ENCODE measurements at places on chromosomes 4 and X.

DNA sequence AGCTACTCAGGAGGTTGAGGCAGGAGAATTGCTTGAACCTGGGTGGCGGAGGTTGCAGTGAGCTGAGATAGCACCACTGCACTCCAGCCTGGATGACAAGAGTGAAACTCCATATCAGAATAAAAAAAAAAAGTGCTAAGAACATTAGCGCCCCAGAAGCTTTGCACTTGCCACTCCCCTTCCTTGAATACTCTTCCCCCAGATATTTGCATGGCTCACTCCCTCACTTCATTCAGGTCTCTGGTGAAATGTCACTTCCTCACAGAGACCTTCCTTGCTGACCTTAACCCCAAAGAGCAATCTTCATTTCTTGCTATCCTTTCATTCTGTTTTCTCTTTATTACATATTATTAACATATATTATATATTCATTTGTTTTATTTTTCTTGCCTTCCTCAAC is 11.3 kb downstream of the CACNA1F start:
- no peak for DNase-seq

DNA sequence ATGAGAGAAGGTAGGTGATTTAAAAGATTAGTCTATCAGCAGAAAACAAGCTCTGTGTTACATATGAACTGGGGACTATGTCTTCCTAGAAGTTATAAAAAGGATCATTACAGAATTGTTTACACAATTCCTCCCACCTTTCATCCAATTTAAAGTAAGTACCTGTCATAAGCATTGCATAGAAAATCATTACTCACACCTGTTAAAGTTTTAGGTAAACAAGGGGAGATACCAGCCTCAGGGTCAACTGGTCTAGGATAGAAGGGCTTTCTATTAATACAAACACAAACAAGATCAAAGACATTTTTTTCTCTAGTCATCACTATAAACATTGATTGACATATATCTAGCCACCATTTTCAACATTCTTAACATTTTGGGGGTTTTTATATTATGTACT is 333.9 kb downstream of the ARHGAP24 start:
- DNase-seq = no peak

DNA sequence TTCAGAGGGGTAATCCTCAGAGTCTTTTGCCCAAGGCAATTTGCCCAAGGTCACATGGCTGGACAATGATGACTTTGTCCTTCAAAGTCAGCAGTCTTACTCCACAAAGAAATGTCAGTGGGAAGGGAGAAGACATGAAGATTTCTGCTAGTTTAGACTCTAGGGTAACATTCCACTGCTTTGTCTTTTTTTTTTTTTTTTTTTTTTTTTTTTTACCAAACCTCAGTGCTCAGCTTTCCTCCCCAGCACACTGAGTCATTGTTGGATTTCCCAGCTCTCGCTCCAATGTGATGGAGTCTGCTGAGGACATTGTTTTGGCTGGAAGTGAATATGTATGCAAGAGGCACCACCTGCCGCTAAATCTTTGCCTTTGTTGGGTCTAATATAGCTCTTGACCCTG is 7.2 kb upstream of the C1QTNF7 start:
- DNase-seq = no peak

DNA sequence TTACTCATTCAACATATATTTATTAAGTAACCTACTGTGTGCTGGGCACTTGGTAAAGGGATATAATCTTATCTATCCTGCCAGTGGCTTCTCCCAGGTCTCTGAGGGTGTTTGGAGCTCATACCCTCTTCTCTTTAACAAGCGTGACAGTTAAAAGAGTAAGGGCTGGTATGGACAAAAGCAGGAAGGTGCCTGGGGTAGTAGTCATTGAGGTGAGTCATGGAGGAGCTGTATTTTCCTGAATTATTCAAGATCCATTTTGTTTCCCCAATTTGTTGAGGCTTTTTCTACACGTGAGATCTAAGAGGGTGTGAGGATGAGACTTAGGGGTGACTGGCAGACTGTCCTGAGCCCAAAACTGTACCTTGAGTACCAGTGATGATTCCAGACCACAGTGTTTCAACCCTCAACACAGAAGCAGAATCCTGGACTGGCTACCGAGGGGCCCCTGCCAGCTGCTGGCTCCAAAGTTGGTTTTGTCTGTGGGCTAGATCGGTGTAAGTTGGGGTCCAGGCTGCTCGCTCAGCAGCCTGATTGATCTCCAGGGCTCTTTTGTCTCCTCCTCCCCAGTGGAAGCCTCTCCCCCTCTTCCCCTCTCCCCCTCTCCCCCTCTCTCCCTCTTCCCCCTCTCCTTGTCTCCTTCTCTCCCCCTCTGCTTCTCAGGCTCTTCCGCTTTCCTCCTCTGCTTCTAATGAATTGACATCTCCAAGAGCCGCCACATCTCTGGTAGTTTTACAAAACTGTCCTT is at the start of gene DRP2:
Gene DRP2, plus strand, starts transcription at position 671 of the 748 bp plus-strand sequence. CDS start 11,862 bp downstream, outside the sequence.
- DNase-seq = peak; percentile 20

DNA sequence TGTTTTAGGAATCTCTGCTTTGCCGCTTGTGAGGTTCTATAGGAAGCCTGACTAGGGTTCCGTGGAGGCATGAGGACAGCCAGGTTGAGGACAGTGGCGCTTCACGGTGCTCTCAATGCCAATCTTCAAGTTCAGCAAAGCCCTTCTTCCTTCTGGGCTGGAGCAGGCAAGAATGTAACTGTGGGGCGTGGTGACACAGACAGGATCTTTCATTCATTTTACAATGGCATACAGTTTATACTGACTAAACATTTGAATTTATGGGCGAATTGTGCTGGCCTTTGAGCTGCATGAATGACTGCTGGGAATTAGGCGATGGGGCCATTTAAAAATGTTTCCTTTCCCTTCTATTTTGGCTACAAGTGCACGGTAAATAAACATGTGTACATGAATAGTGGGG is 2.9 kb upstream of the NHS start:
- DNase-seq = no peak

DNA sequence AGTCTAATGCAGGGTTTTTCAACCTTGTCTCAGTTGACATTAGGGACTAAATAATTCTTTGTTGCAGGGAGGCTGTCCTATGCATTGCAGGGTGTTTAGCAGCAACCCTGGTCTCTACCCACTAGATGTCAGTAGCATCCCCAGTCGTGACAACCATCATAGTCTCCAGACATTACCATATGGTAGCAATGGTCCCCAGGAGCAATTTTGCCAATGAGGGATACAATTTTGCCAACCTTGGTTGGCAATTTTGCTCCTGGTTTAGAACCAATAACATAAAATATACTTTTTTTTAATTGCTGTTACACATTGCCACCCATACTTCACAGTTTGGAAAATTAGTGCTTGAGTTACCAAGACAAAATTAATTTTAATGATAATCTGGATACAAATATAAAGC is 6.0 kb downstream of the EREG start:
- DNase-seq = peak; percentile 69

DNA sequence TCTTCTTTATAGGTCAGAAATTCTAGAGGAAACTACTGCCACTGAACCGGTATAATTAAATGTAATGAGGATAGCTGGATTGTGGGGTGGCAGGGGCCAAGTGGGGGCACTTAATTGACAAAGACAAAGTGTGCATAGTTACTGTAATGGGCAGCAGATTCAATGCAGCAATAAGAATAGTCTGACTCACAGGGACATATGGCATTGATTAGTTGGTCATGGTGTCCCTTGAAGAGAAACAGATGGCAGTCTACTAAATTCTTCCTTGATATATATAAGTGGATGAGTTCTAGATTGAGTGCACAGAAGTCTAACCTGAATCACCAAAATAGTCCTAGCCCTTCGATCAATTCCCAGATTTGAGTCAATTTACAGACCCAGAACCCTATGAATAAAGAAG is 31.6 kb downstream of the ETDC start:
- DNase-seq = no peak

GRCh38 chrX:24148121-24148520 is 1.4 kb upstream of the ZFX start:
- no peak for DNase-seq

- DNase-seq = no peak
Measured at GRCh38 chr4:35925806-35926205, 318.5 kb downstream of the ARAP2 start.

DNA sequence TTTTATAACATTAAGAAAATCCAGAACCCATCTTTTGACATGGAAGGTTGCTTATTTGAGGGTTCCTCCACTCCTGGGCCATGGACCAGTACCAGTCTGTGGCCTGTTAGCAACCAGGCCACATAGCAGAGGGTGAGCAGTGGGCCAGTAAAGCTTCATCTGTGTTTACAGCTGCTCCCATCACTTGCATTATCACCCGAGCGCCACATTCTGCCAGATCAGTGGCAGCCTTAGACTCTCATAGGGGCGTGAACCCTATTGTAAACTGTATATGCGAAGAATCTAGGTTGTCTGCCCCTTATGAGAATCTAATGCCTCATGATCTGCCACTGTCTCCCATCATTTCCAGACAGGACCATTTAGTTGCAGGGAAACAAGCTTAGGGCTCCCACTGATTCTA is 58.6 kb downstream of the NDST4 start:
- no peak for DNase-seq

- no peak for DNase-seq
Measured at GRCh38 chr4:20922962-20923361, 222.7 kb downstream of the PACRGL start.

DNA sequence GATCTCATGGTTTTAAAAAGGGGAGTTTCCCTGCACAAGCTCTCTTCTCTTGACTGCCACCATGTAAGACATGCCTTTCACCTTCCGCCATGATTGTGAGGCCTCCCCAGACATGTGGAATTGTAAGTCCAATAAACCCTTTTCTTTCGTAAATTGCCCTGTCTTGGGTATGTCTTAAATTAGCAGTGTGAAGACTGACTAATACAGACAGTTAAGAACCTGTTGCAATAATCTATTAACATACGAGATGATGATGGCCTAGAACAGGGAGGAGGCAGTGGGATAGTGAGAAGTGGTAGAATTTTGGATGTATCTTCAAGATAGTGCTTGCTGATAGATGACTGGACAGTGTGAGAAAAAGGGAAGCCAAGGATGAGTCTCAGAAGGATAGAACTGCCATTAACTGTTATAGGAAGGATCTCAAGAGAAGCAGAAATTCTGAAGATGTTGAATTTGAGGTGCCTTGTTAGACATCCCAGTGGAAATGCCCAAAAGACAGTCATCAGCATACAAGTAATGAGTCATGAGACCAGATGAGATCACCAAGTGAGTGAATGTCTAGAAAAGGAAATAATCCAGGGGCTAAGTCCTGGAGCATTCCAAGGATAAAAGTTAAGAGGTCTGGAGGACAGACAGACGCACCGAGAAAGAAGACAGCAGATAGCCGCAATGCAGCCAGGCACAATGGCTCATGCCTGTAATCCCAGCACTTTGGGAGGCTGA is 38.8 kb upstream of the UGDH start:
- DNase-seq = no peak

DNA sequence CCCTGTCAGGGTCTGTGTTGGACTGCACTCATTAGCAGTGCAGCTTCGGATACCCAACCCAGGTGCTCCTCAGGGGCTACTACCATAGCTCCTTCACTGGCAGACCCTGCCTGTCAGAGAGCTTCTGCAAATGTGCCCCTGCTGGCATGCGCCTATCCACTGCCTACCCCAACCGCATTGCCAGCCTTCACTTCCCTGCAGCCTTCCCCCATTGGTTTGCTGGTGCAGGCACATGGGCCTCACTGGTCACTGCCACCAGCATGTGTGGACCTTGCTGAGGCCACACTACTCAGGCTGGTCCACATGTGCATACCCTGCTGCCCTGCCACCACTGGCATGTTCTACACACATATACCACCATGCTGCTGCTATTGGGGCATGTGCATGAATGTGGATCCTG is 72.5 kb upstream of the MAGEH1 start:
- no peak for DNase-seq

DNA sequence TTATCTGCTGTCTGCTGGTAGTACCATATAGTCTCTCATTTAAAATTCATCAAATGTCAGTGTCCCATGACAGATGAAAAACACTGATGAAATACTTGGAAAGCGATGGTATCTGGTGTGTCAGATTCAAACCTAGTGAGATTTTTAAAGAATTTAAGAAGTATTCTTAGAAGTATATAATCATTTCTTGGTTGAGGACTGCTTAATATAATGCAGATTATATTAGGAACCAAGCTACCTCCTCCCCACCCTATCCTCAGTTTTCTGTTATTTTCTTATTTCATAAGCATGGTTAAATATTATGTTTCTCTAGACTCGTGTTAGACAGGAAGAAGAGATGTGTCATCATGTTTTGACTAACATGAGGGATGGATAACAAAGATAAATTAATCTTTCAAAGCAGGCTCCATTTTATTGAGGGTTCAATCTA is 118.5 kb downstream of the GLUD2 start:
- DNase-seq = no peak

DNA sequence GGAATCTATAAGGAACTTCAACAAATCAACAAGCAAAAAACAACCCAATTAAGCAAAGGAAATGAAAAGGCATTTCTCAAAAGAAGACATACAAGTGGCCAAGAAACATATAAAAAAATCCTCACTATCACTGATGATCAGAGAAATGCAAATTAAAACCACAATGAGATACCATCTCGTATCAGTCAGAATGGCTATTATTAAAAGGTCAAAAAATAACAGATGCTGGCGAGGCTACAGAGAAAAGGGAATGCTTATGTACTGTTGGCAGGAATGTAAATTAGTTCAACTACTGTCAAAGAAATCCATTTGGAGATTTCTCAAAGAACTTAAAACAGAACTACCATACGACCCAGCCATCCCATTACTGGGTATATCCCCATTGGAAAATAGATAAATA is 292.4 kb upstream of the FAT1 start:
- DNase-seq = no peak

DNA sequence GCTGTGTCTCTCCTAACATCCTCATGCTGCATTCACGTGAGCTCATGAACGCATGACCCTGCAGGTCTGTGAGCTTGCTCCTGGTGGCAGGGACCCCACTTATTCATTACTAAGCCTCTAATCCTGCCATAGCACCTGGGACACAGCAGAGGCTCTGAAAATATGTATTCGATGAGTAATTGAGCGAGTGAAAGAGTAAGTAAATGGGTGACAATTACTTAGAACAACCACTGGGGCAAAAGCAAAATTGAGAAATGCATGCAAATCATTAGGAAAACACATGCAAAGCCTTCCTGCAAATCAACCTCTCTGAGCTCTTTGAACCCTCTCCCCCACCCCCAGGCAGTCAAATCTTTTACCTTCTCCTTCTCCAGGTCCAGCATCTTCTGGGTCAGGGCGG is 23.6 kb upstream of the C4orf50 start:
- no peak for DNase-seq

- no peak for DNase-seq
Measured at GRCh38 chr4:94351319-94351718, 8.7 kb upstream of the HPGDS start.

DNA sequence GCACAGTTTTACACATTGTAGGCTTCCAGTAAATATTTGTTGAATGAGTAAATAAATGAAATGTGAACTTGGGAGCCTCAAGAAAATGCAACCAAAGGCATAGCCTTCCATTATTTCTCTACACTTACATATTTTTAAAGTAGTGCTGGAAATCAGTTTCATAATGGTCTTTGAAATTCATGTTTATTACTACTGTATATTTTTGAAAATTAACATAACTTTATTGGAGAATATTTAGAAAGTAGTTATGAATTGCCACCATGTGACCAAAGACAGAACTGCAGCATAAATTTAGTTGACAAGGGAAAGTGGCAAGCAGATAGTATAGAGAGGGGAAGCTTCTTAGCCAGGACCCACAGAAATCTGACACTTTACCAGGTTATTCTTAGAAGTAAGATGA is 6.4 kb downstream of the TCEAL8 start:
- no peak for DNase-seq
